Left renal cortex interstitium (tissue), 4 donors: ENCODE measurements at places on chromosomes 12 and 14. TPM values are rescaled to one million over a fixed set of nuclear protein-coding genes. Genes with fewer than 3 reads are reported as not detected.
A peak's percentile ranks its signal among the peaks of the same experiment; 100 is the strongest.

PPP1R13B gene
- 41.4 TPM for polyA plus RNA-seq

PAPLN gene
- 35.0 TPM for polyA plus RNA-seq

IRF2BPL gene
- 56.0 TPM for polyA plus RNA-seq

PLEKHD1 gene
- 3.7 TPM for polyA plus RNA-seq

SAMD15 gene
- 8.5 TPM for polyA plus RNA-seq

TMEM253 gene
- polyA plus RNA-seq, result 0.47 TPM

SYT10 gene
- polyA plus RNA-seq, result 0.60 TPM

IPO4 gene
- polyA plus RNA-seq, result 40.9 TPM

LPAR5 gene
- 1.4 TPM for polyA plus RNA-seq

TNFRSF1A gene
- polyA plus RNA-seq, result 77.4 TPM

KDM5A gene
- 46.4 TPM for polyA plus RNA-seq

OR4Q3 gene
- not detected for polyA plus RNA-seq

OR4K17 gene
- not detected for polyA plus RNA-seq

MYO1A gene
- polyA plus RNA-seq, result not detected

PARPBP gene
- polyA plus RNA-seq, result 17.6 TPM

CLEC6A gene
- polyA plus RNA-seq, result 0.06 TPM

TUNAR gene
- 0.73 TPM for polyA plus RNA-seq

DNA sequence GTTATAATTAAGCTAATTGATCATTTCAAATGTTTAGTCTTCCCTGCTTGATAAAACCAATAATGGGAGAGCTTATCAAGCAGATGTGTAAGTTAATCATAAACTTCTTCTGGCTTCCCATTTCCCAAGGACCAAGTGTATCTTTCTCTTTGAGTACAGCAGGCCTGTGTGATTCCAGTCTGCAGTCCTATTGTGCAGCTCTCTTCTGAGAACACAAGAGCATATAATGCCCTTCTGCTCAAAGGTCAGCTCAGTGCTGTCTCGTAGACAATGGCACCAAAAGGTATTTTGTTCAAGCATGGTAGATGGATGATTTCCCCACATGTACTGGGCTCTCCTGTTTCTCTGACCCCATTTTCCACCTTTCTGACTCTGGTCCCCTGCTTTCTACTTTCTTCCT is 101.8 kb upstream of the DYRK2 start:
- DNase-seq, result no peak

- DNase-seq, result peak; percentile 27
Measured at GRCh38 chr12:5043589-5044419, at the start of gene KCNA5. TSS of gene KCNA5 (plus strand) at chr12:5043879. CDS start at chr12:5044148, 269 bp downstream.

GRCh38 chr12:26935636-26936378 is 2.0 kb downstream of the INTS13 start:
- no peak for DNase-seq

- no peak for DNase-seq
Measured at GRCh38 chr14:89810101-89810500, 144.4 kb downstream of the EFCAB11 start.

DNA sequence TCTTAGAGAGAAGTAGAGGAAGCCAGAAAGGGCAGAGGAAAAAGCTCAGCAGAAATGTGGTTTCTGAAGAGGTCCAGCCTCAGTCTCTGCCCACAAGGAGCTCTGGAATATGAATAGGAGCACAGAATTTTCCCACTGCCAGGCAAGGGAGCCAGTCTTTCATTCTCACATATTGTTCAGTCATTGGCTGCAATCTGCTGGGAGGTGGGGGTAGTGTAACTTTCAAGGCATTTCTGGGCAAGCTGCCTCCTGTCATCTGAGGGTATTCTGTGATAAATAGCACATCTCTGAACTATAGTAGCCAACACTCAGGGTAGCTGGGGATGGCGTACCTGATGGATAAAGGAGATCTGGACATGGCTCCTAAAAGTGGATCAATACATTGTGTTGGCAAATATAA is 127.2 kb downstream of the LRRK2 start:
- no peak for DNase-seq

- DNase-seq, result no peak
Measured at GRCh38 chr12:130051900-130052299, 110.4 kb upstream of the FZD10 start.

GRCh38 chr12:57456737-57457490 is 1.8 kb downstream of the INHBE start:
- DNase-seq, result no peak

GRCh38 chr14:24100197-24100981 is 6.3 kb downstream of the PCK2 start:
- DNase-seq, result no peak

- DNase-seq, result no peak
Measured at GRCh38 chr12:93234641-93235040, 143.1 kb upstream of the NUDT4 start.

DNA sequence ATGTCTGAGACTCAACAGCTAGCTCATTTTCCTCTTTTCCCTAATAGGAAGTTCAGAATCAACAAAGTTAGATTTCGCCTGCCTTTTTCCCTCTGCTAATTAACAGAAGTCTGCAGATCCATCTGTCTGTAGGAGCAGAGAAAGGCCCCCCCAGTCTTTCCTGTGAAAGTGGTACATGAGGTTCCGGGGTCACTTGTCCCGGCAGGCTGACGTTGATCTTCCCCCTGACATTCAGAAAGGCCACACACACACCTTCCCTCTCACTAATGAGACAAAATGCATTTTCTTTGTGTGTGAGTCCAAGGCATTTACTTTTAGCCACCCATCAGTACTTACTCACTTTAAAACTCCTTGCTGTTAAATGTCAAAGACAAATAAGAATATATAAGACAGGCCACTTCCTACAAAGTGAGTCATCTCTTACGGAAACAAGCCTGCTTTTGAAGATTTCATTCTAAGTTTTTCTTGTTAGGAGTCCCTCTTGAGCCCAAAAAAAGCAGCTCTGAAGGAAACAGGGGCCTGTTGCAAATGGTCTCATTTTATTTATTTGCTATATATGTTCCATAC is 138.7 kb downstream of the TTC7B start:
- DNase-seq, result no peak

- DNase-seq, result no peak
Measured at GRCh38 chr14:51776102-51776894, 84.1 kb upstream of the GNG2 start.

- no peak for DNase-seq
Measured at GRCh38 chr14:51242545-51243490, 2.8 kb downstream of the TMX1 start.

DNA sequence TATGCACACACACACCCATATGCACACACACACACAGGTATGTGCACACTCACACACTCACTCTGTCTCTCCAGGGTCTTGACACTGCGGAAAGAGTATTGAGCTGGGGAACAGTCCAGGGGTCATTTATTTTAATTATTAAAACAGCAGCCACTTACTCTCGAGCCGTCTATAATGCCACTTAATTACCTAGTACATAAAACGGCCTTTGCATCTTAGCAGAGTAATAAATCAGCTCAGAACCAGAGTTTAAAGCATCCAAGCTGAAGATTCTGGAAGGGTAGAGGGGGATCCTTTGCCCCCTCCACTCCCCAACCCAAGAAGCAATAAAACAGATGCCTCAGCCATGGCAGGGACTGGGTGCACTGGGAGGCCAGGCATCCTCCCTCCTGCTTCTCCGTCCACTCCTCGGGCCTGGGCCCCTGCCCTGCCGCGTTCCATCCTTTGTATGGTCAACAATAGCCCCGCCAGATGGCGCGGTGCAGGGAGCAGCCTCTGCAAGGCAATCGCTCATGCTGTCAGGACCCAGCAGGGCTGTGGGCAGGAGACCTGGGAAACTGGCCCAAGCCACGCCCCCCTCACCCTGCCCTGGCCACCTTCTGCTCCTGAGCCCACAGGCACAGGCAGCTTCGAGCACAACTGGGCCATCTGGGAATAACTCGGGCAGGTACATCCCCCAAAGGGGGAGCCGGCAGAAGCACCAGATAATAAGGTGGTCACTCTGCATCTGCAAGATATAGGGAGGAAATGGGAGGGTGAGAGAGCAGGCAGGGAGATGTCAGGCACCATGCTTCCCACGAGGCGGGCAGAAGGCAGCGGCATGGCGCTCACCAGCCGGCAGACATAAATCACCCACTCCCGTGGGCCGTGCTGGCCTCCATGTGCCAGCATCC is 40.9 kb downstream of the CCDC85C start:
- DNase-seq, result no peak

DNA sequence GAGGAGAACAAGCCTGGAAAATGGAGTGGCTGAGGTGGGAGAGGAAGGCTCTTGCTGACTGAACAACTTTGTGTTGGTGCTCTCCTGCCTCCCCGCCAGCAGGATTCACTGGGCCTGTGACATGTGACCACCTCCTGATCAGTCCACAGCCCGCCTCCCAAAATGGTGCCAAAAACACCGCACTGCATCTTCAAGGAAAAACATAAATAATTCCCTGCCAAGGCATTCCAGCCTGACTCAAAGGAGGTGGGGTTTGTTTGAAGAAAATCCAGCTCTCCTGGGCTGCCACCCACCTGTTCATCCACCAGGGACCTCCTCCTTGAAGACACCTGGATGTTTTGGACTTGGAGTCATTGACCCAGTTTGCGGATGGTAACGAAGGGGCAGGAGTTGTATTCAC is 83.8 kb upstream of the PIWIL1 start:
- DNase-seq, result no peak

DNA sequence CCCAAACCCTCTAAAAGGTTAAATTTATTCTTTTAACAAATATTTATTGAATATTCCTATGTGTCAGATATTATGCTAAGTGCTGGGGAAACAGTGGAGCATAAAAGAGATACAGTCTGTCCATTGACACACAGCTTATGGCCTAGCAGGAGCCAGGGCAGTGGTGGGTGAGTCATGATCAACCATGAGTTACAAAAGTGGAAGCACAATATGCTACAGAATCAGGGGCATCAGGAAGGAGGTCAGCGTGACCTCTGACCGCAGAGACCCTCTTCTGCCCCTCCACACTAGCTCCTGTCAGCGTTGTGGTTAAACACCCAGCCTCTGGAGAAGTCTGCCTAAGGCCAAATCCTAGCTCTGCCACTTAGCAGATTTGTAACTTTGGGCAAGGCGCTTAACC is 4.7 kb upstream of the PPP1R1A start:
- DNase-seq, result no peak

DNA sequence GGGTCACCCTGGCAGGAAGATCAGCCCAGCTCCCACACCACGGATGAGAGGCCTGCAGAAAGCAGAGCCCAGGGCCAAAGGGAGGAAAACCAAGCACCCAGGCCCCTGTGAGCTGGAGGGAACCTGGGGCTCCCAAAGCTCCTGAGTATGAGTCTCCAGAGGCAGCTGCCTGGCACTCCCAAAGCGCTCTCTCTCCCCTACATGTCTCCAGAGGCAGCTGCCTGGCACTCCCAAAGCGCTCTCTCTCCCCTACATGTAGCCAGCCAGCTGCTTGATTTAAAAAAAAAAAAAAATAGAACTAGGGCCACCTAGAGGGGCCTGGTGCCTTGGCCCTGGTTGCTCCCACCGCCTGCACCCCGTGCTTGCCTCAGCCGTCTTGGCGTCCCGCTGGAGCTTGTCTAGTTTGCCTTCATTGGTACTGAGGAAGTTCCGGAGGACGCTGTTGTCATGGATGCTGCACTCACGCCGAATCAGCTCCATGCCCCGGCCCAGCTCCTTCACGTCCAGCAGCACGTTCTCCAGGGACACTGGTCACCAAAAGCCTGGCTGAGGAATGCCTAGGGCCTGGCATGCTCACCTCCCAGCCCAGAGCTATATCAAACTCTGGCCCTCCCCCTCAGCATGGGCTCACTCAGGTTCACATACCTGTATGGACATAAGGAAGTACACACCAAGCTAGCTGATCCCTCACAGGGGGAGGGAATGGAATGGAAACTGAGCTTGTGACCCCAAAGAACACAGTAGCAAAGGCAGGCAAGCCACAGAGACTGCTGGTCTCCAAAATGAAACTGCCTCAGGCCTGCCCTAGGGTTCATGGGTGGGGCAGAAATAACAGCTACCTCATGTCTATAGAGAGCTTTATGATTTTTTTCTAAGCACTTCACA is 24.7 kb downstream of the PRPF40B start:
- no peak for DNase-seq

- no peak for DNase-seq
Measured at GRCh38 chr14:102557434-102558226, 34.8 kb upstream of the RCOR1 start.

GRCh38 chr12:50505675-50506530 is 1.1 kb downstream of the DIP2B start:
- no peak for DNase-seq

GRCh38 chr14:71004481-71004880 is 97.2 kb downstream of the PCNX1 start:
- DNase-seq, result no peak

- no peak for DNase-seq
Measured at GRCh38 chr14:50578433-50578832, 18.5 kb downstream of the ATL1 start.

GRCh38 chr12:123498126-123498825 is 35.2 kb downstream of the RILPL1 start:
- no peak for DNase-seq

- DNase-seq, result no peak
Measured at GRCh38 chr12:88325076-88325815, 183.1 kb downstream of the TMTC3 start.

GRCh38 chr12:96769400-96769799 is 137.7 kb upstream of the NEDD1 start:
- DNase-seq, result no peak

GRCh38 chr12:9750276-9751203 is 10.2 kb downstream of the CD69 start:
- DNase-seq, result no peak

GRCh38 chr12:130796985-130797686 is 41.9 kb downstream of the STX2 start:
- DNase-seq, result no peak

DNA sequence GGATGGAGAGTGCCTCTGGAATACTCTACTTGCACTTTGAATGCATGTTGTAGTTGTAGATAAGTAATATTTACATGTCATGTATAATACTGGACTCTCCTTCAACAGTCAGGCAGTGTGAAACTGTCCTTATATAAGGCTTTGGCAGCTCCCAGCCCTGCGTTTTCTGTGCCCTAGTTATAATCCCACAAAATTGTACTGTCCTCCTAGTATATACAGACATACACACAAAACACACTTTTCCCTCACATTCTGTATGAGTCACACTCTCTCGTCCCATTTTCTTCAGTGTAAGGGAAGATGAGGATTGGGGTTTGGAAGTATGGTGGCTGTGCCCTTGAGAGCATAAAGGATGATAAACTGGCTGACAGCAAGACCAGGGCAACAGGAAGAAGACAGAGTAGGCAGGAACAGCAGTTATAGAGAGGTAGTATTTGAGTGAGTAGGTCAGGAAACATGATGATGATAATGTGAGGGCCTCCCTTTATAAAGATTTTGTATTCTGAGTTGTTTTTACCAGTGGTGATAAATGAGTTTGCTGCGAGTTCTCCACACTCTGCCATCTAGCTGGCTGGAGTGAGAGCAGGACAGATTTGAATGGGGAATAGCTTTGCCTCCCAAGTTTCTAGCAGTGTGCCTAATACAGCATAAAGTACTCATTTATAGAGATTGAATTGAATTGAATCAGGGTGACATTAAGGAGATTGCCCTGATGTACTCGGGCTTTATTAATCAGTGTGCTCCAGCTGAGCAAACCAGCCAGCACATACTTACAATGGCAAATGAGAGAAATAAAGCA is 5.0 kb downstream of the CREBL2 start:
- DNase-seq, result no peak

DNA sequence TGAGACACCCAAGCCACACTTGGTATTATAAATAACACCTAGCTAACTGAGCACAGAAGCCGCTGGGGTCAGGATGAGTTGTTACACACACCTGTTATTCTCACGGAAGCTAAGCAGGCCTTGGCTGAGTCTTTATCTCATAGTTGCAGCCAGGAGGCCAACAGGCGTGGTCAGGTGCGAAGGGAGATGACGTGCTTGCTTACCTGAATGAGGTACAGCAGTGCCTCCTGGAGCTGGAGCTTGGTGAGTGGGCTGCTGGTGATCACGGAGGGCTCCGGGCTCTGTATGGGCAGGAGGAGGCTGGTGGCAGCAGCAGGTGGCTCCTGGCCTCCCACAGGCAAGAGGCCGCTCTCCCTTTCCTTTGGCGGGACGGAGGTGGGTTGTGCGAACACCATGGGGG is 30.4 kb upstream of the CACNA2D4 start:
- DNase-seq, result no peak
